Inflammatory macrophage treated with lipopolysaccharide for 4 hours (primary cell): ENCODE measurements at places on chromosomes 12 and 14.

GRCh38 chr12:111728795-111729194 is 37.9 kb upstream of the ALDH2 start:
- DNase-seq = no peak

DNA sequence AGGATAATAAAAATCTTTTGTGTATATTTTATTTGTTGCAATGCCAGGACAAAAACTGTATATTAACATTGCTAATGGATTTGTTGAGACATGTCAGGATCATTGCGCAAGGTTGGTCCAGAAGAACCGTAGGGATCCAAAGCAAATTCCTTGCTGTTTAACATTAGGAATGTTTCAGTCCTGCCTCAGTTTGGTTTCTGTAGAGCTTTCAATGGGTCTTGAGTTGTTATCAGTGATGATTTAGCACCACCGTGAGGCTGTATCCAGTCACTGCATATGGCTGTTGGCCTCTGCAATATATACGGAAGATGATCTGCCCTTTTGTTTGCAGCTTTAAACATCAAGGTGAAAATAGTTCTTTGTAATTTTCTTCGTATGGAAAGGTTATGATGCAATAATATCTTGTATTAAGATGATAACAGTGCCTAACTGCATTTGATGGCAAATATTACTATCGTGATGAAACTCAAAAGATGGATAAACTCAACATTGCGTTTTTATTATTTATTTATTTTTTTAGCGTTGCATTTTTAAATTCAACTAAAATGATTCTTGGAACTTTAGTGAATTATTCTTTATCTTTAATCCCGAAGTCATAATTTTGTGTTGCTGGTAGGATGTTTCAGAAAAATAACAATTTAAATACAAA is 231.2 kb downstream of the AKAP6 start:
- DNase-seq = peak; percentile 46

- DNase-seq = peak; percentile 86
These were observed 359.8 kb downstream of the PCNX1 start for GRCh38 chr14:71267007-71267513.

GRCh38 chr14:90522571-90523191 is 125.9 kb downstream of the CALM1 start:
- DNase-seq = no peak

DNA sequence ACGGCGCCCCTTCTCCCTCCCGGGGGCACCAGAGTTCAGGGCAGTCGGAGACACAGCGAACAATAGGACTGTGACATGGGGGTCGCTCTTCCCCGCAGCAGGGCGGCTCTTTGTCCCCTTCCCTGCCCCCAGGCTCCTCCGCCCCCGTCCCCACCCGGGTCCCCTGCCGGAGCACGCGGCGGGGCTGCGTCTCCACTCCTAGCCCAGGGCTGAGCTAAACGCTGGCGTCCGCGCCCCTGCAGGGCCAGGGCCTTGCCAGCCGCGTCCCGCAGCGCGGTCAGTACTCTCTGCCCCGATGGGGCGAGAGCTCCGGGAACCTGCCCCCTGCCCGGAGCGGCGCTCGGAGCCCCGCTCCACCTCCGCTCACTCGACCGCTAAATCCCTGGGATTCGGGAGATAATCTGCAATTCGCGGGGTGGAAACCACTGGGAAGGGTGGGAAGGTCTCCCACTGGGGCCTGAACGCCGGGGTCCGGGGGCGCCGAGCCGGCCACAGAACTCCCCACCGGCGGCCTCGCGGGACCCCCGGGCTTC is 825 bp upstream of the CCDC85C start:
- no peak for DNase-seq

DNA sequence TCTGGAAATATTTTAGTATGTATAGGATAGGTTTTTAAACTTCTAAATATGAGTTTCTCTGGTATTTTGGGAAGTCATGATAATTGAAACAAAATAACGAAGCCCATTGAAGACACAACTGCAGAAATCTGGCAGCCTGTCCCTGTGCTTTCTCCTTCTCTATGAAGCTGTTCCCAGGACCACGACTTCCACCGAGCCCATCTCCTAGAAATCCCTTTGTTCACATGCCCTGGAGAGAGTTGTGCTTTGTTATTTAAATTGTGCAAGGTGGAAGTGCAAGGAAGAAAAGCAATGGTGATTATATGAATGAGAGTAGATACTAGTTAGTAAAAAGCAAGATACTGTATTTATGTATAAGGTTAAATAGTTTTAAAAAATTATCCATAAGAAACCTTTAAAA is 32.2 kb downstream of the STK38L start:
- DNase-seq = no peak

GRCh38 chr12:106978035-106978800 is 8.7 kb downstream of the MTERF2 start:
- no peak for DNase-seq

- DNase-seq = no peak
These were observed 344.4 kb upstream of the STXBP6 start for GRCh38 chr14:25394356-25394755.

- peak; percentile 75 for DNase-seq
These were observed 101.7 kb downstream of the TMTC1 start for GRCh38 chr12:29682088-29682487.

DNA sequence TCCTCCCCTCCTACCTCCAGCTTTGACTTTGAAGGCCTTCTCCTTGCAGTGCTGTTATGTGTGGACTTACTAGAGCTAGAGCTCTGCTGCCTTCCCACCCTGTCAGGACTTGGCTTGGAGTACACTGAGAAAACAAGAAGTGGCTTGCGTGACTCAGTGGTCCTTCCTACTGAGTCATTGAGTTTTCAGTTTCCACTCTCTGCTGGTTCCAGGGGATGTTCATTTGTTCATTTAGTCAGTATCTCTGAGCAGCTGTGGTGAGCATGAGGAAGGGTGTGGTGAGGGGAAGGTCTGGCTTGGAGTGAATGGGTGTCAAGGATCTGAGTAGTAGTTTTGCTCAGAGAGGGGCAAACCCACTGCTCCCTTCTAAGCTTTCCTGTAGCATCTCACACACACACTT is 17.2 kb upstream of the ELK3 start:
- DNase-seq = peak; percentile 96

DNA sequence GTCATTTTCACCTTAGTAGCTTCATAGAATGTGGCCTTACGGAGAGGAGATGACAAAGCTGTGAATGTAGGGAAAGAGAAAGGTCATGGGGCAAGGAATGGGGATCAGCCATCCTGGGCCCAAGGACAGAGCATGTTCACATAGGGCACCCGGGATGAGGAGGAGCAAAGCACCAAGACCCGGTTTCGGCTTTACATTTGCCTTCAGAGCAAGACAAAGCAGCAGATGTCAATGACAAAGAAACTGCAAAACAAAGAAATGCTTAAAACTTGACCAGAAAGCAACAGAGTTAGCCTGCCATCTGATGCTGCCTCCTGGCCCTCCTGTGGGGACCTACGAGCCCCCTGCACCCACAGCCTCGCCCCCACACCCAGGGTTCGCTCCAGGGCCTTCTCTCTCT is 249.2 kb downstream of the SLC41A2 start:
- DNase-seq = no peak

DNA sequence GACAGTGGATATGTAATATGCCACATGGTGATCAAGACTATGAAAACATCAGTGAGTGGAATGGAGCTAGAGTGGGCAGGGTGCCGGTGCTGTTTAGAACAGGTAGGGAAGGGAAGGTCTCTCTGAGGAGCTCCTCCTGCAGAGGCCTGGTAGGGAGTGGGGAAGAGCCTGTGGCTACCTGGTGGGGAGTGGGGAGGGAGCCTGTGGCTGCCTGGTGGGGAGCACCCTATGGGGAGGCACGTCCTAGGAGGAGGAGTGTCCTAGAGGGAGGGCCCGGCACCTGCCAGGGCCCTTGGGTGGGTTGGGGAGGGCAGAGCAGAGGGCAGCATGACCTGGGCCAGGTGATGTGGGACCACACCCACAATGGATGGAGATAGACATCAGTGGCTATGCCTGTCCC is 122.6 kb downstream of the ADGRD1 start:
- DNase-seq = no peak

DNA sequence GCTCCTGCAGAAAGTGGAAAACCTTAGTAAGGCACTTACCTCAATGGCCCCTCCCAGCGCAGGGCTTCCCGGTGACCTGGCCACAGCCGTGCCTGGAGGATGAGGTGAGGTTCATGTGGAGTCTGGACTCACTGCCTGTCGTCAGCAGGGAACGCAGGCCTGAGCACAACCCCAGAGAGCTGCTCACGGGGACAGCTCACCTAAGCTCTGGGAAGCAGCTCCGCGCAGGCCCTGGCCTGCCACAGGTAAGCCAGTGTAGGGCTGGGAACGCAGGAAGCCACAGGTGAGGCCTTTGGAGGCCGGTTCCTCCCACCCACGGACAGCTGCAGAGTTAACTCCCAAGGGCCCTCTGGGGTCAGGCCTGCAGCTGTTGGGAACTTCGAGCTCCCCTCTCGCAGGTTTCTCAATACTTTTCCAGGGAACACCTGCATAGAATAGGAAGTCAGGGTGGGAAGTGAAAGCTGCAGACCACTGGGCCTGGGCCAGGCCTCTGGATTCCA is 32.7 kb downstream of the ANAPC7 start:
- no peak for DNase-seq

GRCh38 chr14:23094666-23095195 is at the start of gene ACIN1:
ACIN1 (minus strand) TSS chr14:23095136; CDS start chr14:23095112, 24 bp downstream.
- DNase-seq = peak; percentile 82

GRCh38 chr12:28883406-28883997 is 265.6 kb upstream of the FAR2 start:
- no peak for DNase-seq

- no peak for DNase-seq
These were observed 44.4 kb downstream of the ANO2 start for GRCh38 chr12:5900533-5901205.

DNA sequence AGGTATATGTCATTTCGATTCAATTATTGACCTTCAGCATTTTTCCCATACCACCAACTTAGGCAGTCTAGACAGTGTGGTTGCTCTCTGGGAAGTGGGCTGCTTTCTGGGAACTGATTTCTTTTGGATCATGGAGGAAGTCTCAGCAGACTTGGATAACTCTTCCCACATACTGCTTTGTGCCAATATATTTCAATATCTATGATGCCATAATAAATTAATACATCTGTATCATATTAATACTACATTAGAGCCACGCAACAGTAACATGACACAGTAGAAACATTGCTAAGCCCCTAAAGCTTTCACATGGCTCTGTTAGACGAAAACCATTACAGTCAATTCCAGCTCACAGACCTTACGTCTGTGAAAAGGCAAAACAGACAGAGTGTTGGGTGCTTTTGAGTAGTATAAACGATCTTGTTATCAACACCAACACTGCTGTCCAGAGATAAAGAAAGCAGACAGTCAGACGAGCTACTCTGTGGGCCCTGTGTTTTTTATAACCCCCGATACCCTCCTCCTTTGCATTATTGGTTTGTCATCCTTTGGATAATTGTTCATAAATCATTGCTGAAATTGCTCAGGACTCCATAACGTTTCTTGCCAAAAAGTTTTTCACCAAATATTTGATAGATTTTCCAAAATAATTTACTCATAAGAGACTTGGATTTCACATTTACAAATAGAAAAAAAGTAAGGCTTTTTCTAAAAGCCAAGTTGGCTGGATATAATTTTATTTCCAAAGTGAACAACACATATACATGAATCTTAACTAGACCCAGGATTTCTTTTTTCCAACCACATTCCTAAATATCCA is 439.7 kb downstream of the ADAMTS20 start:
- no peak for DNase-seq

DNA sequence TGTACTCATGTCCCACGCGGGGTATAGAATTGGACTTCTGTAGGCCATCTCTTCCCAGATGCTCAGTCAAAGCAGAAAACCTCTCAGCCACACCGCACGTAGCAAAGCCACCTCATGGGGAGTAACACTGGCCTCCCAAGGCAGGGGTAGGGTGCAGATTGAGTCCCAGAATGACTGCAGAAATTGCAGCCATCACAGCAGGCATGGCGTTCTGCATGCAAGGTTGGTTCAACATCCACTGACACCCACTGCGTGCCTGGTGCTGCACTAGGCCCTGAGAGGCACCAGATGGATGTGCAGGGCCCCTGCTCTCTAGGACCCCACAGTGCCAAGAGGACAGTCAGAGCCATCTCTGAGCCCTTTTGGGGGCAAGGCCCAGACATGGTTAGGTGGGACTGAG is 39.9 kb downstream of the RAB35 start:
- DNase-seq = no peak

GRCh38 chr14:37253905-37254304 is 56.2 kb downstream of the MIPOL1 start:
- no peak for DNase-seq

GRCh38 chr14:53035336-53036210 is 84.7 kb upstream of the FERMT2 start:
- no peak for DNase-seq

GRCh38 chr14:24979725-24980239 is 70.2 kb downstream of the STXBP6 start:
- no peak for DNase-seq

GRCh38 chr12:105018012-105018411 is 31.9 kb downstream of the NOPCHAP1 start:
- DNase-seq = peak; percentile 36

GRCh38 chr12:56317675-56318074 is 1.9 kb upstream of the CNPY2 start:
- DNase-seq = no peak

DNA sequence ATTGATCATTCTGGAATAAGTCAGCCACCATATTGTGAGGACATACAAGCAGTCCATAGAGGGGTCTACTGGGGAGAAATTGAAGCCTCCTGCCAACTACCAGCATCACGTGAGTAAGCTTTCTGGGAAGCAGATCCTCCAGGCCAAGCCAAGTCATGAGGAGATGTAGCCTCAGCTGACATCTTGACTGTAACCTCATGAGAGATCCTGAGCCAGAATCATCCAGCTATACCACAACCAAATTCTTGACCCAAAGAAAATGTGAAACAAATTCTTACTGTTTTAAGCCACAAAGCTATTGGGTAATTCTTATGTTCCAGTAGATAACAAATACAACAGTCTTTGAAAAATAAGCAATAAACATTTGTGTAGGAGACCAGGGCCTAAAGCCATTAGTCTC is 479.4 kb upstream of the DCN start:
- DNase-seq = no peak

DNA sequence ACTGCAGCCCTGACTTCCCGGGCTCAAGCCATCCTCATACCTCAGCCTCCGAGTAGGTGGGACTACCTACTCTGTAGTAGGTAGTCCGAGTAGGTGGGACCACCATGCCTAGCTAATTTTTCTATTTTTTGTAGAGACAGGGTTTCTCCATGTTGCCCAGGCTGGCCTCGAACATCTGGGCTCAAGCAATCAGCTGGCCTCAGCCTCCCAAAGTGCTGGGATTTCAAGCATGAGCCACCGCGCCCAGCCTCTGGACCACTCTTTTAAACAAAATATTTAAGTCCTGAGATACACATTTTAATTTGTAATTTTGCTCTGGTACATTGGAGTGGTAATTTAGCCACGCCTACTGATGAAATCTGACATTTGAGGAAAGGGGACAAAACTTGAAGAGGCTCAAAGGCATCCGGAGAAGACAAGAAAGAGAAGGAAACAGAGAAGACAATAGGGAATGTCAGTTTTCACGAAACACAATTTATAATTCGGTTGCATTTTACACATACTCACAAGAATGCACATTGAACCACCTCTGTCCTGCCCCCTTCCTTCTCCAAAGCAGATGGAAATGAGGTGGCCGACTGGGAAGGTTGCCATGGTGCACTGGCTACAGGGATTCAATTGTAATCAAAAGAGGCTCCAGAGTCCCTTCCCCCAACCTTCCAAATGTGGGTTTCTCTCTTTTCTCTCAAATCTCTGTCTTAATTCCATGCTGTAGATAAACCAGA is 9.7 kb upstream of the TUBA1A start:
- no peak for DNase-seq

GRCh38 chr14:99191395-99192027 is 80.5 kb downstream of the BCL11B start:
- DNase-seq = no peak

GRCh38 chr14:94671870-94672444 is 59.8 kb downstream of the SERPINA3 start:
- DNase-seq = no peak
